ENCODE measurements at places on chromosomes 13 and 19. TPM values are rescaled to one million over a fixed set of nuclear protein-coding genes. Genes with fewer than 3 reads are reported as not detected.

Gene LHB
- polyA plus RNA-seq, result 0.26 TPM

Gene ADGRE3
- 0.11 TPM for polyA plus RNA-seq

Gene BEST2
- polyA plus RNA-seq, result not detected

- DNase-seq, result peak; percentile 65
Observed at GRCh38 chr19:10230861-10231611, at the start of gene S1PR2. S1PR2 (minus strand) TSS chr19:10231331; CDS start chr19:10224905, 6,426 bp downstream.

- no peak for DNase-seq
Observed at GRCh38 chr13:109788372-109789111, 2.2 kb upstream of the IRS2 start.

DNA sequence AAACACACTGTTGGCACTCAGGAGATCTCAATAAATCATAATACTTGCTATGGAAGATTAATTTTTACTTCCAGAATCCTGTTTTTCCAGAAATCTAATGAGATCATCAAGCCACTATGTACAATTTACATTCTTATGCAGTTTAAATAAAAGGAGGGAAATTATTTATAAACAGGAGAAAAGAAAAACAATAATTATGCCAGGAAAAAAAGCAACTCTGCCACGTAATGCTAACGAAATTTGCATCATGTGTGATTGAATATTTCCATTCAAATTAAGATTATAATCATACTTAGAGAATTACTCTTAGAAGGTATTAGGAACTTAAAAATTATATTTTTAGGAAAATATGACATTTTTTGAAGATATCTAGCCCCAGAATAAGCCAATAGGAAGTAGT lies 13.0 kb downstream of the FAM124A start:
- DNase-seq, result no peak

GRCh38 chr19:57825511-57825910 lies 4.6 kb upstream of the ZNF587B start:
- DNase-seq, result no peak

- DNase-seq, result no peak
Observed at GRCh38 chr19:49097453-49098288, 12.4 kb downstream of the SNRNP70 start.

All from right renal pelvis (tissue), 4 donors.